Dermis lymphatic vessel endothelial cell (primary cell): ENCODE measurements at places on chromosomes 3 and 15. TPM values are rescaled to one million over a fixed set of nuclear protein-coding genes. Genes with fewer than 3 reads are reported as not detected.

Gene ZNF280D
- total RNA-seq, result 17.4 and 29.6 TPM in 2 replicates

Gene SLC27A2
- total RNA-seq, result 1.3 and 10.3 TPM in 2 replicates

Gene LINGO1
- total RNA-seq, result 0.09 and 0.33 TPM in 2 replicates

Gene CHRM5
- 0.17 and 0.22 TPM in 2 replicates for total RNA-seq

Gene PAQR5
- total RNA-seq, result 0.22 TPM in 1 of 2 replicates, not detected in the other

Gene ASB14
- total RNA-seq, result not detected in 2 replicates

Gene A4GNT
- not detected in 2 replicates for total RNA-seq

Gene ARRDC4
- total RNA-seq, result 1.1 and 1.6 TPM in 2 replicates

Gene VWA5B2
- total RNA-seq, result not detected in 2 replicates

Gene SATB1
- total RNA-seq, result 3.9 and 11.7 TPM in 2 replicates

Gene RBPMS2
- 0.09 and 0.11 TPM in 2 replicates for total RNA-seq

Gene SLC2A2
- total RNA-seq, result not detected in 2 replicates

Gene GPR27
- total RNA-seq, result not detected in 2 replicates

Gene DAZL
- not detected in 2 replicates for total RNA-seq

Gene NPAP1
- total RNA-seq, result not detected in 2 replicates

Gene SI
- total RNA-seq, result not detected in 2 replicates

Gene SMAD6
- 11.6 and 19.9 TPM in 2 replicates for total RNA-seq

Gene ISLR
- 0.11 and 0.17 TPM in 2 replicates for total RNA-seq

Gene EXD1
- total RNA-seq, result not detected in 2 replicates
